ENCODE measurements at places on chromosomes 11 and 22. TPM values are rescaled to one million over a fixed set of nuclear protein-coding genes. Genes with fewer than 3 reads are reported as not detected.

DNA sequence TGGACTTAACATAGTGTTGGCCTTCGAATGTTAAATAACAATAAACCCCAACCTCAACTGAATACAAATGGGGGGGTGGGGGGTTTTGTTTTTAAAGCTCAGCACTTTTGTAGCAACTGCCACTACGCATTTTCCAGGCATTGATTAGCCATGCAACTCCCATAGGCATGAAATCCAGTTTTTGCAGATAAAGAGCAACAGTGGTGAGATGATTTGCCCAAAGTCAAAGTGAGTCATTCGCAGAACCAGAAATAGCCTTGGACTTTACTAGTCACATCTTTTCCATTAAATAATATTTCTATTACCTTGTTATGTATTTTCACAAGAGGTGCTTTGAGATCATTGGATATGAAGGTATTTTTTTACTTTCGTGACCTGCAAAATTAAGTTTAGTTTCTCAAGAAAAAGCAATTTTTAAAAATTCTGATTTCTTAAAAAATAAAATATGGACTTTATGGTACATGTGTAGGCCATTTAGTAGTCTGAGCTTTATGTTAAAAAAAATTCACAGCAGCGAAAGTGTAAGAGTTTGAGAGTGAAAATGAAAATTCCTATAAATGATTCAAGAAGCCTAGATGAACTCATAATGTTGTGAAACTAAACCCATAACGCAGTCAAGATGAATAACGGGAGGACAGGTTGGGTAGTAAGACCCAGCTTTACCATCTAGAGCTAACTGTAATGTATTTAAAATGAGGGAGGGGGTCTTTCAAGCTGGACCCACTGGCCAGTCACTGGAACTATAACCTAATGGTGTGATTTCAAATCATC lies 1.9 kb upstream of the PHF21A start:
- H3K27ac ChIP-seq, result no peak overlapping the region
- no peaks in the 10 kb centered on the region for H3K27me3 ChIP-seq
- peaks cover 38% of the 10 kb centered on the region for H3K4me1 ChIP-seq
- H3K4me3 ChIP-seq, result peak overlapping the region; percentile 81

Gene ACRV1
- not detected for total RNA-seq

Gene HYLS1
- 9.3 TPM for total RNA-seq

- no peaks in the 10 kb centered on the region for H3K27me3 ChIP-seq
- no peak for DNase-seq
- no peak overlapping the region for H3K4me3 ChIP-seq
- no peak overlapping the region for H3K27ac ChIP-seq
These were observed 77.8 kb upstream of the SHISAL1 start for GRCh38 chr22:44390613-44390970.

DNA sequence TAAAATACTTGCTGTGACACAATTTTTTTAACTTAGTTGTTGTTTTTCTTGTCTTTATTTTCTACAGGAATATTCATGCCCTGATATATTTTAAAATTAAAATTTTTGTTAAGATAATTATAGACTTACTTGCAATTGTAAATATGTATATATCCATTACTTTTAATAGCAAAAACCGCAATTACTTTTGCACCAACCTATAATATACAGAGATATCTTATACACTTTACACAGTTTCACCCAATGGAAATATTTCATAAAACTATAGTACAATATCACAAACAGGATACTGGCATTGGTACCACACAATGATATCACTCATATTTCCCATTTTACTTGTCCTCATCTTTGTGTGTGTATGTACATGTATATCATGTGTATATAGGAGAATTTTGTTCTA lies 188.8 kb downstream of the DLG2 start:
- H3K27me3 ChIP-seq, result no peaks in the 10 kb centered on the region
- no peak overlapping the region for H3K27ac ChIP-seq
- no peaks in the 10 kb centered on the region for H3K36me3 ChIP-seq
- H3K4me3 ChIP-seq, result no peak overlapping the region
- no peaks in the 10 kb centered on the region for H3K4me1 ChIP-seq
- DNase-seq, result no peak

DNA sequence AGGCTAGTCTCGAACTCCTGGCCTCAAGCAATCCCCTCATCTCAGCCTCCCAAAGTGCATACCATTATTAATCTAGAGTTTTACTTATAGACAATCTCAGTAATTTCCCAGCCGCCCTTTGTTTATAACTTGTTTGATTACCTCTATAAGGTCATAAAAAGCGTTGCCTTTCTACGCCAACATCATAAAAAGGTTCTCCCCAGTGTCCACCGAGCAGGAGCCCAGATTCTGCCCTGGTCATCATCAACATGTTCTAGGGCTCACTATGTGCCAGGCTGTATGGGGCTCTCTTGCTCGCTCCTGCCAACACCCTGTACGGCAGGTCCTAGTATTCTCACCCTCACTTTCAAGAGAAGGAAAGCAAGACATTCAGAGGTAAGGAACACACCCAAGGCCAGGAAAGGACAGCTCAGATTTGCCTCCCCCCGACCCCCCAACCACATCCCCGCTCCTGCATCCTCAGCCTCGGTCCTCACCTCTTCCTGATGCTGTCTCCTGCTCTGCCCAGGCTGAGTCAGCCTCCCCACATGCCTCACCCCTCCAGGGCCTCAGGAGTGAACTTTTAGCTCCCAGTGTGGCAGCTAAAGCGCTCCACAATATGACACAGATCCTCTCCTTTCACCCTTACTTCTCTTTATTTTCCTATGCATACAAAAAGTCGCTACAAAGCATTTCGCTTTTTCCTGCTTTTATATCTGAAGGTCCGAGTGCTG lies 14.3 kb downstream of the ARFGAP3 start:
- no peak overlapping the region for H3K27ac ChIP-seq
- H3K27me3 ChIP-seq, result no peaks in the 10 kb centered on the region
- H3K4me3 ChIP-seq, result no peak overlapping the region
- DNase-seq, result no peak
- peaks cover 16% of the 10 kb centered on the region for H3K4me1 ChIP-seq

Gene SGSM1
- total RNA-seq, result 0.35 TPM

Gene MAPK11
- total RNA-seq, result 11.6 TPM

Gene SERGEF
- total RNA-seq, result 47.5 TPM

Gene RAB36
- total RNA-seq, result 0.50 TPM

GRCh38 chr11:119934866-119935265 lies 203.0 kb downstream of the TRIM29 start:
- no peak overlapping the region for H3K27ac ChIP-seq
- H3K36me3 ChIP-seq, result no peaks in the 10 kb centered on the region
- H3K4me3 ChIP-seq, result no peak overlapping the region
- DNase-seq, result no peak
- H3K27me3 ChIP-seq, result peaks cover 22% of the 10 kb centered on the region

Gene MMP12
- not detected for total RNA-seq

GRCh38 chr11:95556342-95557163 lies 233.0 kb downstream of the FAM76B start:
- DNase-seq, result peak; percentile 60
- peaks cover 23% of the 10 kb centered on the region for H3K4me1 ChIP-seq
- H3K4me3 ChIP-seq, result peak overlapping the region; percentile 17
- H3K36me3 ChIP-seq, result no peaks in the 10 kb centered on the region
- H3K27me3 ChIP-seq, result no peaks in the 10 kb centered on the region
- H3K27ac ChIP-seq, result peak overlapping the region; percentile 90

- H3K4me3 ChIP-seq, result no peak overlapping the region
- peaks cover 9% of the 10 kb centered on the region for H3K4me1 ChIP-seq
- H3K27me3 ChIP-seq, result no peaks in the 10 kb centered on the region
- DNase-seq, result no peak
These were observed 5.0 kb upstream of the UVRAG start for GRCh38 chr11:75809991-75810390.

Gene CST6
- not detected for total RNA-seq

GRCh38 chr11:119793335-119793984 lies 64.5 kb upstream of the NECTIN1 start:
- peaks cover 5% of the 10 kb centered on the region for H3K27me3 ChIP-seq
- H3K27ac ChIP-seq, result no peak overlapping the region
- H3K36me3 ChIP-seq, result no peaks in the 10 kb centered on the region
- no peak for DNase-seq
- no peaks in the 10 kb centered on the region for H3K4me1 ChIP-seq
- H3K4me3 ChIP-seq, result no peak overlapping the region

GRCh38 chr22:30890686-30891442 lies 77.7 kb downstream of the MORC2 start:
- peaks cover 23% of the 10 kb centered on the region for H3K4me1 ChIP-seq
- H3K27ac ChIP-seq, result no peak overlapping the region
- DNase-seq, result peak; percentile 63
- H3K27me3 ChIP-seq, result no peaks in the 10 kb centered on the region

DNA sequence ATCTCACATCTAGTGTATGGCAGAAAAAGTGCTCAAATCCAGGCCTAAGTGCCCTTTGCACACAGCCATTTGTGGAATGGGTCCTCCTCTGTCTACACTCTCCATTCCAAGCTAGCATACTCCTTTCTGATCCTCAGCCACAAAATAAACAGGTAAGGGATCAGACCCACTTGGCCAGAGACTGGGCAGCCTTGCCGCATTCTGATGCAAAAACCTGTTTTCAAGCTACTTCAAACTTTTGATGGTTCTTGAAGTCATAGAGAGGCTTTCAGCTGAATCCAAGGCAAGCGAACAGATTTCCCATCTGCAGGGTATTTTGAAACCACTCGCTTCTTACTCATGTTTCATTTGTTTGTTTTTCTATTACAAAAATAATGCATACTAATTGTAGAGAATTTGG lies 136.6 kb upstream of the NAV2 start:
- H3K36me3 ChIP-seq, result no peaks in the 10 kb centered on the region
- H3K27ac ChIP-seq, result no peak overlapping the region
- H3K27me3 ChIP-seq, result no peaks in the 10 kb centered on the region
- H3K4me3 ChIP-seq, result no peak overlapping the region
- DNase-seq, result no peak
- no peaks in the 10 kb centered on the region for H3K4me1 ChIP-seq

- H3K36me3 ChIP-seq, result no peaks in the 10 kb centered on the region
- H3K4me3 ChIP-seq, result no peak overlapping the region
- H3K4me1 ChIP-seq, result peaks cover 13% of the 10 kb centered on the region
- H3K27ac ChIP-seq, result no peak overlapping the region
- no peaks in the 10 kb centered on the region for H3K27me3 ChIP-seq
These were observed 45.6 kb downstream of the IGLL5 start for GRCh38 chr22:22933100-22933806.

DNA sequence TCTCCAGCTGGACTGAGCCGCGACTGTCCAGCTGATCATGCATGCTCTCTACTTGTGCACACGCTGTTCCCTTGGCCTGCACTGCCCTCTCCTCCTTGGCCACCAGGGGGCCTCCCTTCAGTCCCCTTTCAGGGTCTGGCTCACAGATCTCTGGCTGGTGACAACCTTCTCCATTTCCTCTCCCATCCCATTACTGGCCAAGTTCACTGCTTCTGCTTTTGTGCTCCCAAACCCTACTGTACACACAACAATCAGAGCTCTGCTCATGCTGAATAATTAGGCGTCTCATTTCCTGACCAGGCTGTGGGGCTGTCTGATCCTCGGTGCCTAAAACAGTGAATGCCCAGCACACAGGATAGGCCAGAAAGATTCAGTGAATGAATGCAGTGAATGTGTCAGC lies 224.0 kb upstream of the NARS2 start:
- no peak overlapping the region for H3K27ac ChIP-seq
- H3K4me1 ChIP-seq, result no peaks in the 10 kb centered on the region
- no peaks in the 10 kb centered on the region for H3K36me3 ChIP-seq
- peaks cover 8% of the 10 kb centered on the region for H3K27me3 ChIP-seq
- H3K4me3 ChIP-seq, result no peak overlapping the region

DNA sequence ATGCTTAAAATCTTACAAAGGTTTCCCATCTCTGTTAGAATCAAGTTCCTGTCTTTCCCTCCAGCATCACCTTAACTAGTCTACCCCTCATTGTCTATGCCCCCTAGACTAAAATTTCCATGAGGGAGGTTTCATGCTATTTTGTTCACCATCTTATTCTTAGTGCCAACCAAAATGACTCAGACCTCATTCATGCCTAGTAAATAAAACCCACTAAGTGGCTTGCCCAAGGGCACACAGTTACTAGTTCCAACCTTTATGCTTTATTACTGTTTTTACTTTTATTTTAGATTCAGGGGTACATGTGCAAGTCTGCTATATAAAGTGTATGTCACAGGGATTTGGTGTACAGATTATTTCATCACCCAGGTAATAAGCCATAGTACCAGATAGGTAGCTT lies 469.1 kb upstream of the FAT3 start:
- no peak overlapping the region for H3K27ac ChIP-seq
- H3K27me3 ChIP-seq, result no peaks in the 10 kb centered on the region
- DNase-seq, result no peak
- no peaks in the 10 kb centered on the region for H3K36me3 ChIP-seq
- H3K4me1 ChIP-seq, result no peaks in the 10 kb centered on the region

- H3K36me3 ChIP-seq, result peaks cover 16% of the 10 kb centered on the region
- H3K4me3 ChIP-seq, result no peak overlapping the region
- no peak overlapping the region for H3K27ac ChIP-seq
- H3K27me3 ChIP-seq, result no peaks in the 10 kb centered on the region
These were observed 81.4 kb downstream of the TBC1D22A start for GRCh38 chr22:46843821-46844255.

GRCh38 chr11:108914211-108914610 lies 249.3 kb downstream of the DDX10 start:
- H3K4me3 ChIP-seq, result no peak overlapping the region
- H3K4me1 ChIP-seq, result peaks cover 3% of the 10 kb centered on the region
- peaks cover 18% of the 10 kb centered on the region for H3K36me3 ChIP-seq
- H3K27ac ChIP-seq, result no peak overlapping the region

GRCh38 chr11:34606326-34607120 lies 14.4 kb upstream of the EHF start:
- H3K4me1 ChIP-seq, result no peaks in the 10 kb centered on the region
- no peak overlapping the region for H3K4me3 ChIP-seq
- no peaks in the 10 kb centered on the region for H3K36me3 ChIP-seq
- H3K27me3 ChIP-seq, result peaks cover 8% of the 10 kb centered on the region
- no peak overlapping the region for H3K27ac ChIP-seq

- no peak overlapping the region for H3K4me3 ChIP-seq
- no peaks in the 10 kb centered on the region for H3K27me3 ChIP-seq
- DNase-seq, result no peak
- H3K27ac ChIP-seq, result no peak overlapping the region
These were observed 132.4 kb upstream of the ANO3 start for GRCh38 chr11:26199331-26200095.

Gene OR56A1
- not detected for total RNA-seq

- no peak overlapping the region for H3K27ac ChIP-seq
- peaks cover 7% of the 10 kb centered on the region for H3K4me1 ChIP-seq
- no peaks in the 10 kb centered on the region for H3K27me3 ChIP-seq
- no peak for DNase-seq
- H3K4me3 ChIP-seq, result no peak overlapping the region
These were observed 24.0 kb upstream of the CREB3L1 start for GRCh38 chr11:46253258-46254132.

Gene BTBD18
- not detected for total RNA-seq

Gene GLYAT
- not detected for total RNA-seq

DNA sequence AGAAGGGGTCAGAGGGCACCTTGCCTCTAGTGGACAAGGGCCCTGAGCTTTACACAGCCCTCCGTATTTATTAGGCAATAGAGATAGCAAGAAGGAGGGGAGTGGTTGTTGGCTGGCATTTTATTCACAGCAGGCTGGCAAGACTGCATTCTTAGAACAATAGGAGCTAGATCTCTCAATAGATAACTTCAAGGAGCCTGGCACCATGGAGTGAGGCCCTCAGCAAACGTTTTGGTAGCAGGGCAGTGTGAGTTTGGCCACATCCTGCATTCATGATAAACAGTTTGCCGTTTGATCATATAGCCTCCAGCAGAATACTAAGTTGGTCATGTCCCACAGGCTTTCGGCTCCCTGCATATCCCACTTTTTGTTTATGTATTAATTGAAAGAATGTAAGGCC lies 31.6 kb downstream of the OR10A6 start:
- H3K36me3 ChIP-seq, result no peaks in the 10 kb centered on the region
- H3K4me3 ChIP-seq, result no peak overlapping the region
- H3K27ac ChIP-seq, result no peak overlapping the region

GRCh38 chr11:134554106-134554505 lies 142.1 kb upstream of the B3GAT1 start:
- no peak overlapping the region for H3K27ac ChIP-seq
- no peak overlapping the region for H3K4me3 ChIP-seq
- no peak for DNase-seq

Gene SSTR3
- total RNA-seq, result 15.6 TPM

All from activated CD4-positive, alpha-beta T cell treated with anti-CD3 and anti-CD28 coated beads for 36 hours (primary cell).